AG10803 (cell line): ENCODE measurements at places on chromosomes 6 and 20.
A peak's percentile ranks its signal among the peaks of the same experiment; 100 is the strongest.

DNA sequence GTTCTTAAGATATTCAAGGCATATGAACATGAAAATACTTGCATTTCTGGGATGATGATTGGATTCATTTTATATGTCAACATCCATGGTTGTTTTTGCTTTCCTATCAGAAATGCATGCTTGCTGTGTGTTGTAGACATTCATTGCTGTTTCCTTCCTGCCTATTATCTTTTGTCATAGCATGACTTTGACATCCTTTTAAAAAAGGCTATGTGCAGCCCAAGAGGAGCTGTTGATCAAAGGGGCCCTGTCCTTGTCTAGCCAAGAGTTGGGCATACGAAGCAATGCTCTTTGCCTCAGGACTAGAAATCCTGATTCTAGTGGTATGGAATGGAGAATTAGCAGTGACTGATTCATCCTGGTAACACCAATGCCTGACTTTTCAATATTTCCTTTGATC is 143.1 kb downstream of the RNF144B start:
- no peak for DNase-seq

DNA sequence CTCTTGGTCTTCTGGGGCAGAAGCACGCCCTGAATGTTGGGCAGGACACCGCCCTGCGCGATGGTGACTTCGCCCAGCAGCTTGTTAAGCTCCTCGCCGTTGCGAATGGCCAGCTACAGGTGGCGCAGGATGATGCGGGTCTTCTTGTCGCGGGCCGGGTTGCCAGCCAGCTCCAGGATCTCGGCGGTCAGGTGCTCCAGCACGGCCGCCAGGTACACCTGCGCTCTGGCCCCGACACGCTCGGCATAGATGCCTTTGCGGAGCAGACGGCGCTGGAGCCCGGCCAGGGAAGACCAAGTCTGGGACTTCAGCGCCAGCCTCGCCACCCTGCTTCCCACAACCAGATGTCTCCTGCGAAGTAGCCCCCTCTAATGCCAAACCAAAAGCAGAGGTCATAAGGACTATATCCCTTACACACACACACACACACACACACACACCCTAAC is 8.0 kb upstream of the SLC17A3 start:
- DNase-seq = no peak

DNA sequence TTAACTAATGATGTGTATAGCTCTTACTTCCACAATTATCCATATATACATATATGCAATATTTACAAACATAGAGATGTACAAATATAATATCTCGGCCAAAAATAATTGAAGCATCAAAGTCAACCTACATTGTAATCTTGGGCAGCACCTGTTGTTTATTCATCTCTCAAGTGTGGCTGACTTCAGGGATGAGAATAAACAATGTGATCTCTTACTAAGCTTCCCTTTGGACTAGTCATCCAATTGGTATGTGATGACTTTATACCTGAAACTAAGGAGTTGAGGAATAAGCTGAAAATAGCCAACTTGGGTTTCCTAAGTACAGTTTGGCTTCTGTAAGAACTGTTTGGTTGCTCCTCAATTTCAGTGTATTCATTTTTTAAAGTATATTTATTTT is 256.6 kb downstream of the KHDC1L start:
- DNase-seq = no peak

DNA sequence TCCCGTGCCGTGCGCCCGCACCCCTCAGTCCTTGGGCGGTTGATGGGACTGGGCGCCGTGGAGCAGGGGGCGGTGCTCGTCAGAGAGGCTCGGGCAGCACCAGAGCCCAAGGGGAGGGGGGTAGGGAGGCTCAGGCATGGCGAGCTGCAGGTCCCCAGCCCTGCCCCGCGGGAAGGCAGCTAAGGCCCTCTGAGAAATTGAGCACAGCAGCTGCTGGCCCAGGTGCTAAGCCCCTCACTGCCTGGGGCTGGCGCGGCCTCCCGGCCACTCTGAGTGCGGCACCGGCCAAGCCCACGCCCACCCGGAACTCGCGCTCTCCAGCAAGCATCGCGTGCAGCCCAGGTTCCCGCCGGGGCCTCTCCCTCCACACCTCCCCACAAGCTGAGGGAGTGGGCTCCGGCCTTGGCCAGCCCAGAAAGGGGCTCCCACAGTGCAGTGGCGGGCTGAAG is 16.4 kb downstream of the SOX4 start:
- no peak for DNase-seq

DNA sequence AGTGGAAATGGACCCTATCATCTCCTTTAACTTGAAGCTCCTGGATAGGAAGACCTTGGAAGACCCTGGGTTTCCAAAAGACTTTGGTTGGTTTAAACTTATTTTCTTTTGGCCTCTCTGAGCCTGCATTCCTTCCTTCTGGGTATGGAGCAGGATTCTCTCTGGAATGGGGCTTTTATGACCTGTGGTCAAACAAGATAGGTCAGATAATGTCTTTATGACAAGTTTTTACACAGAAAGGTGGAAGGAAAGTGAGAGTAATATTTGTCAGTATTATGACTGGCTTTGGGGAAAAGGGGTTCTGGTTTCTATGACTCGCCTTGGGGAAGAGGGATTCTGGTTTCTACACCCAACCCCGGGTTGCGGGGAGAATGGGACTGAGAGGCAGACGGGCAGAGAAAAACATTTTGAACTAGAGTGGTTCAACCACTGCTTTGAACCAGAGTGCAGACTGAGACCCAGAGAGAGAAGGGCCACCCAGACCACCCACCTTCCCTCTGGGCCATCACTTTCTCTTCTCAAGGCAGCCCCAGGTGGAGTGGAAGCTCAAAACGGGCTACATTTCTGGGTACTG is 37.6 kb upstream of the KCNK5 start:
- DNase-seq = no peak

GRCh38 chr20:8647961-8648441 is 420.9 kb upstream of the PLCB4 start:
- peak; percentile 53 for DNase-seq

GRCh38 chr20:38023181-38024001 is 9.9 kb downstream of the TTI1 start:
- peak; percentile 71 for DNase-seq

- DNase-seq = no peak
Measured at GRCh38 chr6:156863504-156863903, 86.3 kb downstream of the ARID1B start.

DNA sequence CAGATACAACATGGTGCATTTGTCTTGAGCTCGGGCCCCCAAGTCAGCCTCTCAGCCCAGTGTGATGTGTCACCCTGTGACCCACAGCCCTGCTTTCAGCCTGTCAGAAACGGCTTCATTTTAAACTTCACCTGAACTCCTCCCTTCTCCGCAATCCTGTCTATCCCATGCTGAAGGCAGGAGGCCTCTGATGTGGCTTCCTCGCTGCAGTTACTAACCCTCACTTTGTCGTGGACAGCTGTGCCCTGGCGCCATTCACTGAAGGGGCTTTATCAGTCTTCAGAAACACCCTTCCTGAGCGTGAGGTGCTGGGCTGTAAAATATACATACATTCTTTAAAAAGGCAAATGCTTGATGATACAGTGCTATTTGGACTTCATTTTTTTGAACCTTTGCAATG is 7.9 kb upstream of the ENTPD6 start:
- DNase-seq = no peak

DNA sequence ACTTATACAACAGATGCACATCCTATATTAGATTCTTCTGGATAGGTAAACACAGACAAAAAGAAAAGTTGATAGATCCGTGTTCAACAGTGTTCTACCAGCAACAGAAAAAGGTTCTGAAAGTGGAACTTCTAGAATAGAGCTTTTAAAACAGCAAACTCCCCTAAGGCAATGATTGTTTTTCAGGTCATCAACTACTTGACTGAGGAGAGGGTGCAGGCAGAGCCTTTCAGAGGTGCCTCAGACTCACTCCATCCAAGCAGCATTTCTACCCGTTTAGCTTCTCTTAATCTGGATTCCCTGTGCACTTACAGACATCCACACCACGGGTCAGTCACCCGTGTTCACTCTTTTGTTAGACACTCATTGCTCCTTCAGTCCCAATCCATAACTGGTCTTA is 28.9 kb downstream of the FYN start:
- DNase-seq = no peak

- no peak for DNase-seq
Measured at GRCh38 chr6:52336919-52337561, 24.9 kb upstream of the PAQR8 start.

GRCh38 chr20:54350415-54350814 is 125.0 kb upstream of the DOK5 start:
- peak; percentile 24 for DNase-seq
